G401 (cell line): ENCODE measurements at places on chromosomes 1 and 21.
A peak's percentile ranks its signal among the peaks of the same experiment; 100 is the strongest.

DNA sequence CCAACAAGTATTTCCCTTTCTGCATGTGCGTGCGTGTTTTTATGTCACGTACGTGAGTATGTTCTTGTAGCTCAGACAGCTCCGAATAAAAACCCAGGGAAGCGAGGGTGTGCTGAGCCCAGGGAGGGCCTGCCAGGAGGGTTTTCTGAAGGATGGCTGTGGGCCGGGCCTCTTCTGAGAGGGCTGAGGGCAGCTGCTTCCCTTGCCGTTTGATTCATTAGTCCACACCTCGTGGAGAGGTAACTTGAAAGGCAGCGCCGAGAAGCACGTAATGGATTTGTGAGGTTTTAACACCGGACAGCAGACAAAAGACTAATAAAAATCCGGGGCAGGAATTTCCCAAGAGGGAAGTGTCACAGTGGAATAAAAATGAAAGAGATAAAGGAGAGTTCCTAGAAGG is 29.5 kb downstream of the CD247 start:
- peak; percentile 55 for DNase-seq

DNA sequence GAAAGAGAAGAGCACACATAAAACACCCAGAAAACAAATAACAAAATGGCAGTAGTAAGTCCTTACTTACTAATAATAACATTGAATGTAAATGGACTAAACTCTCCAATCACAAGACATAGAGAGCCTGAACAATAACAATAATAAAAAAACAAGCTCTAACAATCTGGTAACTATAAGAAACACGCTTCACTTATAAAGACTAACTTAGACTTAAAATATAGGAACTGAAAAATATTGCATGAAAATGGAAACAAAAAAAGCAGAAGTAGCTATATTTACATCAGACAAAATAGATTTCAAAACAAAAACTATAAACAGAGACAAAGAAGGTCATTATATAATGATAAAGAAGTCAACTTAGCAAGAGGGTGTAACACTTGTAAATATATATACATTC is 83.1 kb upstream of the LYPLAL1 start:
- DNase-seq: no peak

GRCh38 chr1:6392809-6393399 is 663 bp downstream of the ACOT7 start:
- no peak for DNase-seq

- DNase-seq: no peak
Measured at GRCh38 chr21:45432575-45433255, 27.8 kb downstream of the COL18A1 start.

DNA sequence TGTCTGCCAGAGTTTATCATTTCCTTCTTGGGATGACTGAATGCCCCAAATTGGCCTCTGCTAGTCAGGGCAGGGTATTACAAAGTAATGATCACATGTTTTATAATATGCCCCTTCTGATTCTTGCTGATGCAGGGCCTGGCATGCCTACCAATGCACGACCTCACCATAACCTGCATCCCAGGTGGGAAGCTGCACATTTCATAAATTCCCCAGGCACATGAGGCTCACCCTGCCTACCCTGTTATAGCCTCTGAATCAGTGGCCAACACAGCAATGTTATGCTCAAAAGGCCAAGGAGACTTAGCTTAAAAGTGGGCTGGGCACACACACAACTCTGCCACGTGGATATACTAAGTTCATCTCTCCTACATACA is 28.0 kb upstream of the XPR1 start:
- DNase-seq: no peak

DNA sequence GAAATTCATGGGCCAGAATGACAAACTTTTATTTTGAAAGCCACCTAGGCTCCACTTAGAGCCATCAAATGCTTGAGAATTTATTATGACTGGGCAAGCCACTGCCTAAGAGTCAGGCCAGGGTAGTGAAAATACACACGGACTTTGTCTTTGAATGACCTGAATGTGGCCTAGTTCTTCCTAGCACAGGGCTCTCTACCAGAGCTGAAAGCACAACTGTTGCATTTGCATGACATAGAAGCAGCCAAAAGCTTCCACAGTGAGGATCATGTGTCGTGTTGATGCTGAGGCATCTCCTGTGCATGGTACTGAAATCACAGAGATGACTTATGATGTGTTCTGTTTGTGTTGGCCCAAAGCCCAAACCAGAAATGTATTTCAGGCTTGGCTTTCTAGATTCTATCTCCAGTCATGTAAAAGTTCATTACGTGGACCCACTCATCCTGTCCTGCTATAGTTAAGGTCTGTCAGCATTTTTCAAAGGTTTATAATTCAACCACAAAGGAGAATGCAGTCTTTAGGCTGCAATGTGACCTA is 164.0 kb upstream of the UBE2U start:
- peak; percentile 40 for DNase-seq

DNA sequence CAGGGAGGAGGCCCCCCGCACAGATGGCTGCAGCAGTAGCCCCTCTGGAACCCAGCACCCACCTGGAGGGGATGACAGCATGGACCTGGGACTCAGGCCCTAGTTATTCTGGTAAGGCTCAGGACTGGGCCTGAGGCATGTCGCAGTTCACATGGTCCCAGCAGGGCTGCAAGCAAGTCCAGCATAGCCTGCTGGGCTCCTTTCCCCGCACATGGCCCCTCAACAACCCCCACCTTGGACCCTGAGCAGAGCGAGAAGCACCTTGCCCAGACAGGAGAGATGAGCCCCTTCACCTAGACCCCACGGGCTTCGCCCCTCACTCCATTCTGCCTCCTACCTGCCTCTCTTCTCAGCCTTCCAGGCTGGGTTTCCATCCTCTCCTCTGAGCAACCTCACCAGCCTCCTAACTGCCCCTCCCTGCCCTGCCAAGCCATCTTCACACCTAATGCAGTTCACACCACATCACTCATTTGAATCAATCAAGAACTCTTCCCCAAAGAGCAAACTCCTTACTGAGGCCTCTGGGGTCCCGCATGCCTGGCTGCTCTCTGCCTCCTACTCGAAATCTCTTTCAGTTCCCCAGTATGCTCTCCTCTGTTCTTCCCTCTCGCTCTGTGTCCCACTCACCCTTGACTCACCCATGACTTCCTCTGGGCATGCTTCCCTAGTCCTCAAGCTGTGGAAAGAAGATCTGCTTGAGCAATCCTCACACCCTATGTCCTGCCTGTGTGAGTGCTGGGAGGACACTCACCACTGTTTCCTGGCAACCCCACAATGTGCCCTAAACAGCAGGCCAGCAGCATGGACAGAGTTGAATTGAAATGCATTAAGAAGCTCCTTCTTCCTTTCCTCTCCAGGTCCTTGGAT is 9.4 kb upstream of the THEMIS2 start:
- no peak for DNase-seq

DNA sequence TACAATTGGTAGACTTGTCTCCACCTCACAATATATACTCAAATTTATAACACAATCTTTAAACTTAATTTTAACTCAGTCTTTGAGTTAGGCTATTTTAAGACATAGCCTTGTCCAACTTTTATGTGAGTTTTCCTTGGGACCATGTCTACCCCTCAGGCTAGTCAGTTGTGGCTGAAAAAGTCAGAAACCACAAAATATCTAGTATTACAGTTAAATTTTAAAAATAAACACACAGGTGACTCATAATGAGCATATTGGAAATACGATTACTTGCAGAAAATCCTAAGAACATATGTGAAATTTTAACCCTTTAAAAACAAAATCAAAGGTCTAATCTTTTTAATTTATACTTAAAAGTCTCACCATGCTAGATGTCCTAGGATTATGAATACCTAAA is 4.8 kb upstream of the ASB17 start:
- DNase-seq: no peak

- DNase-seq: peak; percentile 55
Measured at GRCh38 chr1:24426744-24427544, 11.3 kb downstream of the NIPAL3 start.

GRCh38 chr21:41927727-41928409 is 25.9 kb downstream of the C2CD2 start:
- DNase-seq: no peak

DNA sequence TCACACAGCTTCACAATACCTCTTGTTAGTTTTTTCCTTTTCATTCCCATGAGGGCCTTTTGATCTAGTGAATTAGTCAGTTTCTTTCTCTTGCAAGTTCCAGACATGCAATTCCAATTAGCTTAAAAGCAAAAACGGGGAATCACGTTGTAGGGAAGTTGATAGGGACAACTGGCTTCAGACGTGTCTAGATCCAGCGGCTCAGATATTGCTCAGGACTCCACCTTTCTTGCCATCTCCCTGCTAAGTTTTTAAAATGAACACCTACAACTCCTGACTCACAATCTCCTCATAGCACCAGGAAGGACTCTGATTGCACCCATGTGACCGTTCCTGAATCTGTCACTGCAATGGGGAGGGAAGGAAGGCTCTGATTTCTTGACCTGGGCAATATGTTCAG is 63.8 kb upstream of the ARHGAP29 start:
- DNase-seq: no peak

GRCh38 chr1:13662493-13662892 is 37.5 kb upstream of the PRDM2 start:
- DNase-seq: no peak

DNA sequence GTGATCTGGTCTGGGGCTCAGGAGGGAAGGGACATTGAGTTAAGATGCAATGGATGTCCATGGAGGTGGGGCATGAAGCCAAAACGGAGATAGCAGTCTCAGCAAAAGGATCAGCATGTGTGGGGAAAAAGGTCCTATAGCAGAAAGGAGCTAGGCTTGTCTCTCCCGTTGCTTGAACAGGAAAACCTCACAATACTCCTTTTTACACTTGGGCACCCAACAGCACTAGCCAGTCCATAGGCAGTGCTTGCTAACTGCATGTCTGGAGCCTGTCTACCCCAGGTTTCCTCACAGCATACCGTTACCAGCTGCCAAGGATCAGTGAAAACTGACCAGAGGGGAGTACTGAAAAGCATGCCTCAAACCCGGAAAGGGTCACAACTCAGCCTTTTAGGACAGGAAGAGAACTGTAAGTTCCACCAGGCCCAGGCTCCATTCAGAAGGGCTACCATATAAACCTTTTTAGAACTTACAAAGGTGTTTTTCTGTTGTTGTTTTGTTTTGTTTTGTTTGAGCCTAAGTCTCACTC is 78.6 kb downstream of the JAK1 start:
- no peak for DNase-seq

GRCh38 chr1:174247472-174247871 is 88.2 kb downstream of the RABGAP1L start:
- DNase-seq: no peak

- no peak for DNase-seq
Measured at GRCh38 chr1:100440075-100440809, 87.9 kb downstream of the CDC14A start.

GRCh38 chr1:150142083-150142482 is 7.6 kb upstream of the PLEKHO1 start:
- DNase-seq: no peak

- DNase-seq: no peak
Measured at GRCh38 chr1:43592051-43592665, 57.8 kb upstream of the KDM4A start.

- no peak for DNase-seq
Measured at GRCh38 chr1:48873944-48874343, 97.3 kb upstream of the BEND5 start.

DNA sequence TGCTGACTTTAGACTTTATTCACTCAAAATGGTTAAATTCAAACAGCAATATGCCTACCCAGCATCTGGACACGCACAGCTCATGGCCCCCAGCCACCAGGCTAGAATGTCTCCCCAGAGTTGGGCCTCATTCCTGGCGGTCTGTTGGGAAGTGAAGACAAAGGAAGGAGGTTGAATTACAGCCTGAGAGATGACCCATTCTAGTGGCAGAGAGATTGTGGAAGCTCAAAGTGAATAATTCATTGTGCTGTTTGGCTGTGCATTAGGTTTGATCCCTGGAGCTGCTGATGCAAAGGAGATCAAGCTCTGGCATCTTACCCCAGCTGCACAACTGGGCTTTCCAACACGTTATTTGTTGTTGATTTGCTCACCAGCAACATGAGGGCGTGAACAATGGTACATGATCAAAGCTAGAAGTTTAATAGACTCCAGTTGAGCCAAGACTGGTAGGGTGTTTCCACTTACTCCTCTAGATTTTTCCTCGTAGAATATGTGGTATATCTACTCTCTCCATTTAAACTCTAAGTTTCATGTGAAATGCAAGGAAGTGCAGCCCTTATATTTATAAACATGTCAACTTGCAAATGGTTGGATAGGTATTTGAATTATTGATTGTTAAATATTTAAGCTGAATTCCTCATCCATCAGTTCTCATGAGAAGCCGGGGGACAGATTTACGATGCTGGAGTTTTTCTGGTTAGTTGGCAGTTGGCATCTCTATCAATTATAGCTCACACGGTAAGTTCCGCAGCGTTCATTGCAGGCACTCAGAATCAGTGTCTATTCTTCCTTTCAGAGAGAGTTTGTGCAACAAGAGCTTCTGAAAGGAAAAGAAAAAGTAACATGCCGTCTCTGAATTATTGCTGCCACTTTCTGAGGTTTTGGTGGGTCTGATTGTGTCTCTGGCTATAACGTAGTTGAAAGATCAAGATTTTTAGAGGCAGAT is 222.7 kb downstream of the TM2D1 start:
- no peak for DNase-seq

- peak; percentile 51 for DNase-seq
Measured at GRCh38 chr1:33735624-33736023, 128.3 kb upstream of the HMGB4 start.

DNA sequence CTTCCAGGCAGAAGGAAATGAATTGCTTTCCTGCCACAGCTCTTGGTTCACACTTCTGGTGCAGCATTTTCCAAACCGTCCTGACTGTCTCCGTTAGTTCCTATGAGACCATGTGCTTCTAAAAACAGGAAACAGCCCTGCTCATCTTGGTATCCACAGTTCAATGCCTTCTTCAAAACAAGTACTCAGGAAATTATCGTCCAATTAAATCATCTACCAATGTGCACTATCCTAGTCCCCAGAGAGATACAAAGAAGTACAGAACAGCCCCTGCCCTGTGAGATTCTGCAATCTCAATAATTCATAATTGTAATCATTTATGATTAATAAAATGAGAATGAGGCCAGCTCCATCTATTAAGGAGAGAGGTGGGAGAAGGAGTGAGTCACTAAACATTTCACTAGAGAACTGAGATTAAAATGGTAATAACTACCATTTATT is 11.2 kb downstream of the CLEC20A start:
- no peak for DNase-seq

DNA sequence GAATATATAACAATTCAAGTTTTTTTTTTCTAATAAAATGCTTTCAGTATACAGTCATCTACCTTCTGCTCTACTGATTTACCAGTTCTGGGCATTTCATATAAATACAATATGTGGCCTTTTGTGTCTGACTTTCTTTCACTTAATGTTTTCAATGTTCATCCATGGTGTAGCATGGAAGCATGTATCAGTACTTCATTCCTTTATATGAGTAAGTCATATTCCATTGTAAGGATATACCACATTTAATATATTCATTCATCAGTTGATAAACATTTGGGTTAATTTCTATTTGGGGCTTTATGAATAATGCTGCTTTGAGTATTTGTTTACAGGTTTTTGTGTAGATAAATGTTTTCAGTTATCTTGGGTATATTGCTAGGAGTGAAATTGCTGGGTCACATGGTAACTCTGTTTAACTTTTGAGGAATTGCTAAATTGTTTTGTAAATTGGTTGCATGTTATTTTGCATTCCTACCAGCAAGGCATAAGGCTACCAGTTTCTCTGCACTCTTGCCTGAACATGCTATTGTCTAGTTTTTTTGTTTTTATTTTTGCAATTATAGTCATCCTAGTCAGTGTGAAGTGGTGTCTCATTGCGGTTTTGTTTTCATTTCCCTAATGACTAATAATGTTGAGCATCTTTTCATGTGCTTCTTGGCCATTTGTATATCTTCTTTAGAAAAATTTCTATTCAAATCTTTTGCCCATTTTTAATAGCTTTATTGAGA is 206.1 kb downstream of the TM2D1 start:
- DNase-seq: no peak

GRCh38 chr1:169427081-169427641 is at the start of gene CCDC181:
Gene CCDC181, minus strand, starts transcription at chr1:169427474. Its CDS starts 2,547 bp downstream, at chr1:169424927.
- DNase-seq: peak; percentile 92
